NCI-H1694 treated with DMSO at 0.1 percent for 48 hours (cell line): ENCODE measurements at places on chromosomes 2 and 18.

- DNase-seq = no peak
Measured at GRCh38 chr2:85801871-85802270, 48.1 kb downstream of the ATOH8 start.

- DNase-seq = no peak
Measured at GRCh38 chr2:240731178-240731545, 39.5 kb downstream of the AQP12A start.

- no peak for DNase-seq
Measured at GRCh38 chr2:43175876-43176275, 50.5 kb downstream of the ZFP36L2 start.

GRCh38 chr2:26175466-26176278 is 2.8 kb downstream of the GAREM2 start:
- DNase-seq = no peak

DNA sequence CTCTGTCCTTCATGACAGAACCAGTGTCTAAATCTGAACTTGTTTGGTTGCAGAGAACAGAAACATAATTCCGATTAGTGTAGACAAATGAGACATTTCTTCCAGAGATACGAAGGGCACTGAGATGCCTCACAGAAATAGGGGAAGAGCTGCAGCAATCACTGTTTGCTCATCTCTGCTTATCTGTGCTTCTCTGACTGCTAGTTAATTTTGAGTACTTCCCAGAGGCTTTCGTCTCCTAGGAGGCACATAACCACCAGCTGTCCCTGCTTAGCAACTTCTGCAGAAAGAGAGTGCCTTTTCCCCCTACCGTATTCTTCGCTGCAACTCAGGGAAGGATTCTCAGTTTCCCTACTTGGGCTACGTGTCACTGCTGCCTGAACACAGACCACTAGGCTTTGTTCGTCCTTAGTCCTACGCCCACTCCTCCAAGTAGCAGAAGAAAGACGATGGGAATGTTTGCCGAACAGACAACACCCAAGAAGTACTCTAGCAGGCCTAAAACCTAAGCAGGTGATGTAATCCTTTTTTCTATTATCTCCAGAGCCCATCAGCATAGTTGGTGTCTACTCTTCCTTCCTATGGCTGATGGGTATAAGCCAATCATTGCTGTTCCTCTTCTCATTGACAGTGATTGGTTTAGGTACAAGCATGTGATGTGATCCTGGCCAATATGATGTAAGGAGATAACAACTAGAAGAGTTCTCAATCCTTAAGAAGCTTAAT is 63.6 kb downstream of the TNP1 start:
- no peak for DNase-seq

DNA sequence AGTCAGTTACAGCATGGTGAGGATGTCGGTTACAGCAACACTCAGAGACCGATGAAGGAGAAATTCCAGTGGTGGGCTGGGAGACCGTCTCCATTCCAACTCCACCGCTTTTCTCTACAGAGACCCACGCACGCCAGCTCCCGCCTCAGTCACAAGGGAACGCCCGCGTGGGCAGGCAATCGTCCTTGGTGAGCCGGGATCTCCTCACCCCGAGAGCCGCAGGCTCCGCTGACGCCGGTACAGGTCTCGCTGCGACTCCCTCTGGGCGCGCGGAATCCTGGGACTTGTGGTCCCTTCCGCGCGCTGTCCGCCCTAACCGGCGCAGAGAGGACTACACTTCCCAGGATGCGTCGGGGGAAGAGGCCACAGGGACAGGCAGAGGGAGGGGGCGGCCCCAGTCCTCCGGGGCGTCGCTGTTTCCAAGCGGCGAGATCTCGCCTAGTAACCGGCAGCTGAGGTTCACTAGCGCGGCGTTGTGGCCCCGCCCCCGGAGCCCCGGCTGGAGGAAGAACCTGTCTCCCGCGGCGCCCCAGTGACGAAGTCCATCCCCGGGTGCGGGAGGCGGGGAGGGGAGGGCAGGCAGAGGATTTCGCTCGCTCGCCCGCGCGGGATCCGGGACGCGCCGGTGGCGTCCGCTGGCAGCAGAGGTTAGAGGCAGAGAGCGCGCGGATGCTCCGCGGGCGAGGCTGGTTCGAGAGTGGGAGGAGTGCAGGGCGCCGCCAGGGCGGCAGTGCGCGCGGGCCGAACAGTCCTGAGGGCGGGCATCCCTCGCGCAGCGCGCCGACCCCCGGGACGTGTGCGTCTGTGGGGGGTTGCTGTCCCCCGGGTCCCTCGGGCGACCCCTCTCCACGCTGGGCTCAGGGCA is at the start of gene EML6:
Gene EML6, plus strand, starts transcription at position 532 of the 865 bp plus-strand sequence. CDS start 1,400 bp downstream, outside the sequence.
- peak; percentile 99 for DNase-seq

- no peak for DNase-seq
Measured at GRCh38 chr2:44430342-44430741, 68.6 kb downstream of the CAMKMT start.

GRCh38 chr18:30280861-30281470 is 761.6 kb downstream of the DSC3 start:
- peak; percentile 56 for DNase-seq

DNA sequence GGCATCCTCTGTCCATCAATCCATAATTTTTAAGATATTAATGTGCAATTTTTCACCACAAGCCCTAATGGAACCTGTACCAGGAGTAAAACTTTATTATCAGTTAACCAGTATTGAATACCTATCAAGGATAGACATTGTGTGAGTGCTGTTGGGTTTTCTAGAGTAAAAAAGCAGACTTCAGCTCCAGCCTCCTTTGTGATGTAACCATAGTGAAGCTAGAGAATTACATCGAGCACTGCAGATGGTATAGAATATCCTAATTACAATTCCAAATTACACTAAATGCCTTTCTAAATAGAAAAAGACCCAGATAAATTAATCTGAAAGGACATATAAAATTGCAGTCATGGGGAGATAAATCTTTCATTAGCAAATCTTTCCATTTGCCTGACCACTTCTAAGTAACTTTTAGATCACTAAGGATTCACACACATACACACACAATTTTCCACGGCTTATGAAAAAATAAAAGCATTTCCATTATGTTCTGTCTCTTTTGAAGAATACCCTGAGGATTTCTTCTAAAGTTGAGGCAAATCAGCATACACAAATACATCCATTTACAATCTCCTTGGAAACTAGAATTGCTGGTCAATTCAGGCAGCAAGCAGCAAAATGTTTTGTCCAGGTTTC is 117.1 kb upstream of the TANK start:
- DNase-seq = no peak

- no peak for DNase-seq
Measured at GRCh38 chr18:70321616-70322015, 32.8 kb downstream of the SOCS6 start.

GRCh38 chr18:47283476-47283875 is 32.0 kb upstream of the SKOR2 start:
- no peak for DNase-seq

- DNase-seq = peak; percentile 37
Measured at GRCh38 chr2:100427627-100428258, 10.3 kb upstream of the CHST10 start.

DNA sequence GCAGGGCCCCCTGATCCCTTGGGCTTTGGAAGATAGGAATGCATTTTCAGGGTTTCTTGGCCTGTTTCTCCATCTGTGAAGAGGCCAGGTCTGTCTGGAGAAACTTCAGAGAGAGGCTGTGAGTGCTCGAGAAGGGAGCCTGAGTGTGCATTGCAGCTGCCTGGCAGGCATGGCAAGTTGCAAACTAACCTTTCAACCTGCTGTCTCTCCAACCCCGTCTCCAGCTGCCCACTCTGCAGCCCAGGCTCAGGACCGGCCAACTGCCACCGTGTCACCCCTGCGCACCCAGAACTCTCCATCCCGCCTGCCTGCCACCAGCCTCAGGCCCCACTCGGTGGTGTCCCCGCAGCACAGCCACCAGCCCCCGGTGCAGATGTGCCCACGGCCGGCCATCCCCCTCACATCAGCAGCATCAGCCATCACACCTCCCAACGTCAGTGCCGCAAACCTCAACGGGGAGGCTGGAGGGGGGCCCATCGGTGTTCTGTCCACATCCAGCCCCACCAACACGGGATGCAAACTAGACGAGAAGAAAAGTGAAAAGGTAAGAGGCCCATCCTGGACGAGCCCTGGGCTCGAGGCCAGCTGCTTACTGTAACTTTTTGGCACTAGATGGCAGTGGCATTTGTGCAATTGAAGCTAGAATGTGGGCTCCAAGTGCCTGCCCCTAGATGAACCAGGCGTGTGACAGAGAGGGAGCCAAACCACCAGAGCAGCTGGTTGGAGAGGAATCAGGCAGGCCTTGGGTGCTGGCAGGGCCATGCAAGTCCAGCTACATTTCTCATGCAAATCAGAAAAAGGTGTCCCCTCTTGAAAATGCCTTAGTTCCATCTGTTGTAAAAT is 164.6 kb downstream of the SEPTIN10 start:
- DNase-seq = peak; percentile 96

- no peak for DNase-seq
Measured at GRCh38 chr2:80889009-80889408, 584.5 kb upstream of the LRRTM1 start.

DNA sequence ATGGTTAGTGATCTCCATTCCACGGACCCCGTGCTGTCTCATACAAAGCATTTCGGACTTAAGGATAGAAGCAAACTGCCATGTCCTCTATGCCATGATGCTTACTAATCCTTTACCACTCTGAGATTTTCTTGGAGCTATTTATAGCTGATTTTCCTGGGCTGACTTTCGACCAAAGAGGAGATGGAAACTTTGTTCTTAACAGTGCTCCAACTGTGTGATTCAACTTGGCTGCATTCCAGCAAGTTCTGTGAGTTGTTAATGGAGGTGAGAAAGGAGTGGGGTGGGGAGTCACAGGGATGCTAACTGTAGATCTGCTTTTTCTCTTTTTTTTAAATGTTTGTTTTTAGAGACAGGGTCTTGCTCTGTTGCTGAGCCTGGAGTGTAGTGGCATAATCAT is 45.5 kb upstream of the MSH2 start:
- no peak for DNase-seq

DNA sequence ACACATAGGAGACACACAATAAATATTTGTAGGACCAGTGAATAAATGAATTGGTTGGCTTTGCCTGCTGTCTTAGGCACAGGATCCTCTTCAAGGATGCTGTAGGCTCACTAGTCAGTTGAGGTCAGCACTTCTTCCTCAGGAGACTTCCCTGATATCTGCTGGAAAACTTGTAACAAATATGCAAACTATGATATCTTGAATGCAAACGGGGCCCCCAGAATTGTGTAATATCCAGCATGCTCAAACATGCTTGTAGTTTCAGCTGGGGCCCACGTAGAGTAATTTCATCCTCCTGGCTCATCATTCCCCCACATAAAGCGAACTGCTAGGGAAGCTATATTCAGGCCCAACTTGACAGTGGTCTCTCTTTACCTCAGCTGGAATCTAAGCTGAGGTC is 43.6 kb downstream of the POLE4 start:
- DNase-seq = no peak

GRCh38 chr2:172698041-172698863 is 37.4 kb upstream of the RAPGEF4 start:
- no peak for DNase-seq

DNA sequence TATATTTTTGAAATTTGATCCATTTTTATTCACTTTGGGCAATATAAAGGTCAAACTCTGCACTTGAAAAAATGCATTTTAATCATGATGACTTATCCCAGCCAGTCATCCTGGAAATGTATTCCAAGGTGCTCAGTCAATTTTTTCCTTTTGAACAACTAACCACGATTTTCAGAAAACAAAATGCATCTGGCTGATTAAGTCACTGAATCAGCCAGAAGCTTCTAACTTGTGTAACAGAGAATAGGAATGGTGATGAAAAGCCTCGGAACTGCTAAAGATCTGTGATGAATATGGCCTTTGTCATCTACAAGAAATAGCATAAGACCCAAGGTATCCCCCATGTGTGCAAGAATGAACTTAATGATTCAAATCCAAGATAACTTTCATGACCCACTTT is 572.7 kb downstream of the EPHA4 start:
- DNase-seq = no peak

DNA sequence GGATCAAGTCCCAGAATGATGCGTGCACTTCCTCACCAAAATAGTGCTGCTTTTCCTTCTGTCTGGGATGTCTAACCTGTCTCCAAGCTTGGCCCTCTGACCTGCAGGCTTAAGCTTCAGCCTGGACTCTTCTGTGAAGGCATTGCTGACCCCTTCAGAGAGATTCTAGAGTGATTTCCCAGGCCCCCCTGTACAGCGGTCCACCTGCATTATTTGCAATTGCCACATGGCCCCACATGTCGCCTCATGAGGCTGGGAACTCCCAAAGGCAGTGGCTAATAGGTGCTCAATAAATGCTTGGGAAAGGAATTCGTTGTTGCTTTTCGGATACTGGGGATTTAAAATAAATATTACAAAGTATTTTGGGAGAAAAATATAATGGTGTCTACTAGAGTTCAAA is 32.3 kb upstream of the MEP1B start:
- no peak for DNase-seq

DNA sequence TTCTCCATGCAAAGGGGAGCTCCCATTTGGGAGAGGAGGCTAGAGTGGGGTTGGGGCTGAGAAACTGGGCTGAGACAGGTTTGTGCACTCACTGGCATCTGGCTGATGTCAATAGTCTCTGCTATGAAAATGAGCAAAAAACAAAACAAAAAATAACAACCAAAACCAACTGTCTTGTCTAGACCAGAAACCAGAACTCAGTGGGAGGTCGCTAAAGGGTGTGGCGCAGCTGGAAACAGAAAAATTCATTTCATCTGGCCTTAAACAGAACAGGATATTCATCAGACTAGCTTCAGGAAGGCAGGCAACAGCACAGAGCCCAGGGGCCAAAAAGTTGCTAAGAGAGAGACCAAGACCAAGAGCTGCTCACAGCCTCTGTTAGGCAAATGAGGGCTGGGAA is 126.1 kb downstream of the THNSL2 start:
- DNase-seq = no peak

- DNase-seq = no peak
Measured at GRCh38 chr2:145715601-145716000, 1195.7 kb upstream of the ZEB2 start.

GRCh38 chr2:175935289-175936181 is 66.5 kb downstream of the LNPK start:
- DNase-seq = no peak

GRCh38 chr2:24972315-24972961 is 683 bp upstream of the DNAJC27 start:
- peak; percentile 25 for DNase-seq

GRCh38 chr2:181152226-181152625 is 171.8 kb downstream of the UBE2E3 start:
- DNase-seq = no peak

GRCh38 chr18:50647792-50648191 is 87.9 kb downstream of the MAPK4 start:
- DNase-seq = no peak

GRCh38 chr18:78368726-78369125 is 610.9 kb upstream of the SALL3 start:
- DNase-seq = no peak

- no peak for DNase-seq
Measured at GRCh38 chr2:33247365-33247764, 229.1 kb upstream of the RASGRP3 start.

GRCh38 chr2:9984217-9984739 is 32.8 kb downstream of the GRHL1 start:
- DNase-seq = peak; percentile 58

DNA sequence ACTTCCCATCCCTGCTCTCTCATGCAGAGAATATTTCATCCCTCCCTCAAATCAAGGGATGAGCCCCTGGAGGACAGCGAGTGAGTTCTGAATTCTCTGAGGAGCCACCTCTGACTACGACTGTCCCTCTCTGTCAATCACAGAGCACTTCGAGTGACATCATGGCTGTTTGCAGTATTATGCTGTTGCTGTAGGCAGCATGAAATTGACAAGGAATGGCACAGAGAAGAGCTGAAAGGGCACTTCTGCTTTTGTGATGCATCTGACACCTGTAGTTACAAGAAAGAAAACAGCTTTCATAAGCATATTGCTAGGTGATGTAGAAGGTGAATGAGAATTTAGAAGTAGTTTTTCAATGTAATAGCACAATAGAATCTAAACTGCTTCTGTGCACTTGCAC is 166.9 kb downstream of the ARHGAP15 start:
- DNase-seq = no peak
